ENCODE measurements at places on chromosomes 4 and X.

DNA sequence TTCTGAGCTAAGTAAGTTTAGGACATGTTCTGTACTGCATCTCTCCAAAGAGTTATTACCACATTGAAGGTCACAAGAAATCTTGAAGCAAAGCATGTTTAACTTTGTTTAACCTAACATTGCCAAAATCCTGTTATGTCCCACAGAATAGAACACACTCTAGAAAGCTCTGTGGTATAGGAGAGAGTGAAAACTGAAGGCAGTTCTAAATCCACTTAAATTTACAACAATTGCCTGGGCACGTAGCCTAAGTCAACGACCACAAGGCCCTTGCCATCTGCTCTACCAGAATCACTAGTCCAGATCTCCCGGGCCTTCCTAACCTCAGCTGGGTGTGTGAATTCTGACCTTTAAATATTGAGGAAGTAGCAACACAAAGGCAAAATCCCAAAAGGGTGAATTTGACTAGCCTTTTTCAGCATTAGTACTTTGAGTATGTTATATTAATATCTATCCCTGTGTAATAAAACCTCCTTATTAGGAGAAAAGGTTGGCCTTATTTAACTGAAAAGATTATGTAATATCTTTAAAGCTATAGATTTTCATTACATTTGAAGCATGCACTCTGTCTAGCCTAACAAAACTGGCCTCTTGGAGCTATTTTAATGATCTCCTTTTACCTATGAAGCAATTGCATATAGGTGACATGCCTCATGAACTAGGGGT lies 4.5 kb upstream of the MAML3 start:
- DNase-seq, result no peak

DNA sequence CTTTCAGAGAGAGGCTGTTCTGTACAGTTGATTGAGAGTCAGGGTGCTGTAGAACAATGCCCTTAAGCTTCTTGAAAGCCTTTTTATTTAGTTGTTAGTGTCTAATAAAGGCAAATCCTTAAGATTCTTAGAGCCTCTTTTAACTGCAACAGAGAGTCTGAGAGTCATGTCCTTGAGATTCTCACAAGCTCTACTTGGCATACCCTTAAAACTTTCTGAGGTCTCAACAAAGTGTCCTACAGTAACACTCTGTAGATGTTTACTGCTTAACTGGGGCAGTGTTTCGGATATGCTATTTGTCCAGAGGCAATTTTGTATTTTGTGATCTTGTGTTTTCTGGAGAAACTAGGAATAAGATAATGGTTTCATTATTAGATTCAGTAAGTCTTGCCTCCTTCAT lies 209.7 kb downstream of the ARHGAP24 start:
- no peak for DNase-seq

- no peak for DNase-seq
Measured at GRCh38 chrX:77755561-77755960, 30.5 kb downstream of the ATRX start.

DNA sequence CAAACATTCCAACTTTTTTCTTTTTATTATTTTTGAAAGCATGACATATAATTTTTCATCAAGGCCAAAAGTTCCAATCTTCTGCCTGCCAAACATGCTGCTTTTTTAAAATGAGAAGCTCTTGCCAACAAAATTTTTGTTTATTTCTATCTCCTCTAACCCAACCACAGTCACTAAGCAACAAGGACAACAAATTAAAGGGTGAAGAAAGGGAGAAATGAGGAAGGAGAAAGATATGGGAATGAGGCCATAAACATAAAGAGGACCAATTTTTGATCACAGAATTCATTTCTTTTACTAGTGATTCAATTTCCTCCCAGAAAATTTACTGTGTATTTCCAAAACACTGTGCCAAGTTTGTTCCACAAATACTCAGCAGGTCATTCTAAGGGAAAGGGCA lies 537.0 kb upstream of the DIAPH2 start:
- no peak for DNase-seq

DNA sequence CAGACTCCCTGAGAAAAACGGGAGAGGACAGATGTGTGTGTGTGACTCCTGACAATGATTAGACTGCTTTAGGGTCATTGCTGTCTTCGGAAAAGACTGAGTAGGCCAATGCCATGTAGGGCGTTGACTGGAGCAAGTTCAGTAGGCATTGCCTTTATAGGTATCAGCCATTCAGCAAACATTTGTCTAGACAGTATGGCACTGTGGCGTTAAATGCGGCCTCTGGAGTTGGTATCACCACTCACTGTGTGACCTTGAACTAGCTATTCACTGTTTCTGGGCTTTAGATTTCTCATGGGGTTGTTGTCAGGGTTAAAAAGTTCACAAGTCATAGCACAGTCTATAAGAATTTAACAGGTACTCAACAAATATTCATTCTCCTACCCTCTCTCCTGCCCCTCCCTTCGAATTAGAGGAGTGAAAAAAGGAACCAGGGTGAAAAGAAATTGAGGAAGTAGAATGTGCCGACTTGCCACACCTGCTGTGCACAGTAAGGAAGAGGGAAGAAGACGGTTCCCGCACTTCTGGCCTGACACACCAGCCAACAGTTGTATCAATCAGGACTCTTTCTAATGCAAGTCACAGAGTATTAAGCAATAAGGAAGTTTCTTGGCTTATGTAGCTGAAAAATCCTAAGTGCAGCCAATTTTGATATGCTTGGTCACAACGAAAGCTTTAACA lies 83.2 kb upstream of the PLAC8 start:
- DNase-seq, result no peak

DNA sequence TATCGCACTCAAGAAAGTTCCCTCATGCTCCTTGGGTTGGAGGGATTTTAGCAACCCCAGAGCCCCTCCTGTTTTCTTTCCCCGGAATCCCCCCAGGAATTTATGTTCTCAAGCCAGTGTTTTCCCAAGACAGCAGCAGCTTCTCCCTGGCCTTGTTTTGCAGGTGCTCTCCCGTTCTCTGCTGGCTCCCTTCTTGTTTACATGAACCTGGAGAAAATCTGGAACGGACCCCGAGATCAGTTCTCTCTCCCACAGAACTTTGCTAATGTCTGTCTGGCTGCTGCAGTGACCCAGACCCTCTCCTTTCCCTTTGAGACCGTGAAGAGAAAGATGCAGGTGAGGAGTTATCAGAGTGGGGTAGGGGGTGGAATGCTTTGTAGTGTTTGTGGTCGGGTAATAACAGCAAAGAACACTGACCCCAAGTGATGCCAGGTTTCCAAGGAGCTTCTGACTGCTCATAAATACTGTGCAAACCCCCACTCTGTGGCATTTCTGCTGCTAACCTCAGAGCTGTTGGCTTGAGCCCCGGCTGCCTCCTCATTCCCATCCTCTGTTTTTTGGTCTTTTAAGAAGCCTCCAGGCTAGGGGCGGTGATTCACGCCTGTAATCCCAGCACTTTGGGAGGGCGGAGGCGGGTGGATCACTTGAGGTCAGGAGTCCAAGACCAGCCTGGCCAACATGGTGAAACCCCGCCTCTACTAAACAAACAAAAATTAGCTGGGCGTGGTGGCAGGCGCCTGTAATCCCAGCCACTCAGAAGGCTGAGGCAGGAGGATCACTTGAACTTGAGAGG lies 11.1 kb downstream of the SLC25A43 start:
- DNase-seq, result peak; percentile 57

DNA sequence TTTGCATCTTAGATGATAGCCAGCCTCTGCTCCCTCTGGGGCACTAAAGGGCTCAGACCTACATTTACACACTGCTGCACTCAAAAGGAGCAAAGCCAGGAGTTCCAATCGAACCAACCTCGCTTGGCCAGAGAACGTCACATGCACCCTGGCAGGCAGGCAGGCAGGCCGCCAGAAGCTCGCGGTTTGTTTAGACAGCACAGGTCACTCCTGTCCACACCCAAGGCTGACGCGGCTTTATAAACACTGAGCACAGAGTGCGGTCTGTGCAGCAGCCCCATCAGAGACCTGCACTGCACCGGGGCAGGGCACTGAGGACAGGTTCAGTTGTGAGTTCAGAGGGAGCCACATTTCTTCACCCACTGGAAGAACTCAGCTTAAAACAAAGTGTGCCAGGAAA lies 143.9 kb downstream of the BCOR start:
- peak; percentile 45 for DNase-seq

DNA sequence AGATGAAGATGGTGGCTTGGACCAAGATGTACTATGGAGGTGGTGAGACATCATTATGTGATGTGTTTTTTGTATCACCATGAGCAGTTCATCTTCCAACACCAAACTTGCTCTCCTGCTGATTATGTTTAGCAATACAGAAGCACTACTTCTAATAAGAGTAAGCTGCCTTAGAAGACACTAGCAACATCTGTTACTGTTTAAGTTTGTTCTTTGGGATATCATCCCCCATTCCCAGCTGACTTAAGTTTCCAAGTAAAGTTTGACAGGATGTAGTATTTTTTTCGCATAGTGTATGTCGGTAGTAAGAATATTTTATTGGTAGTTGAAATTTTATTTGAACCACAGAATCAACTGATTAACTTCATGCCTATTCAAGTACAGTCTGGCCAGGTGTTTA lies 123.5 kb upstream of the BMPR1B start:
- peak; percentile 83 for DNase-seq

DNA sequence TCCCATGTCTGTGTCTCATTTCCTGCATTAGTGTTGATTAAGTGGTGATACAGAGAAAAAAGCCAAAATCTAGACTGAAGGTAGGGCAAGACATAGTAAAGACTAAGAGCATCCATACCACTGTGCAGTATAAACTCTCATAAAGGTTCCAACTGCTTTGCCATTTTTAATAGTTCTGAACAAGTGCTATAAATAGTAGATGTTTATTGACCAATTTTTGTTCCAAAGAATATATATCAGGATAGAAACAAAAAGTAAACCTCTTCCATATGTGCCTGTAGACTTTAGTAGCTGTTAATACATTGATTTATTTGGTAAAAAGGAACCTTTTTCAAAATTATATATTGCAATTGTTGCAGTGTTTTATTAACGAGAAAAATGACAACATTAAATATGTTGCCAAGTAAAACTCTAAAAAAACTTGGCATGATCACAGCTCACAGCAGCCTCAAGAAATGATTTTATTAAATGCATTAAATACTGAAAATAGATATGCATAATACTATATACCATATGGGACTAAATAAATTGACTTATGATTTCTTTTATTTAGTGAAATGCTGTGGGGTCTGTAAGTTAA lies 22.3 kb upstream of the AASDH start:
- no peak for DNase-seq

DNA sequence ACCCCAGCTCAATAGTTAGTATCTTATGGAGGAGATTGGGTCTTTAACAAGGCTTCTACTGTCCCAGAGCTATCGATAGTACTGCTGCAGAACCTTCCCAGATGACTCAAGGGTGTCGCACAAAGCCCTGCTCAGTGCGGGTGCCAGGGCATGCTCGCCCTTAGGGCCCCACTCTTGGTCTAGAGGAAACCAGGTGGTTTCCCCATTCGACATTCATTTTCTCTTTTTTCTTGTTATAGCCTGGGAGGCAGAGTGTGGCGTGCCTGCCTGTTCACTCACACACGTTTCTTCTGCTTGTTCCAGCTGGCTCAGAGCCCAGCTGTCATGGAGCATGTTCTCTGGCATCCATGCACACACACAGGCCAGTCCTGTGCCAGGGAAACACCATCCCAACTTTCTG lies 144.5 kb downstream of the SMIM20 start:
- DNase-seq, result peak; percentile 26

- no peak for DNase-seq
Measured at GRCh38 chr4:120855307-120856001, 67.1 kb downstream of the PRDM5 start.

- no peak for DNase-seq
Measured at GRCh38 chr4:9143421-9144080, 26.7 kb upstream of the FAM90A26 start.

DNA sequence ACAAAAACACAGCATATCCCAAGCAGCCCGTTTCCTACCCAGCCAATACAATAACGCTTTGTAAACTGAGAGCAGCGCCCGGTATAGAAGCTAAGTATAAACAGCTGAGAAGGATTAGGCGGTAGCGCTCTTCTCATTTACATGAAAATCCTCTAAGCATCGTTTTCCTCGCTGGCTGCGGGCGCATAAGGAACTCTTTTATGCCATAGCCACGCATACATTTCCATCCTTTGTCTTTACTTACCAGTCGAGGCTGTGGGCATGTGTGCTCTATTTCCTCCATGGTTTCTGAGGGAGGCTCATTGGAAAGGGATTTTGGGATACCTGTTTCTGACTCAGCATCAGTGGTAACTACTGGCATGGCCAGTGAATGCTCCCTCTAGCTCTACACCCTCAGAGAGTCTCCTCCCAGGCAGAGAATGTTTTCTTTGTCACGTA lies 383 bp downstream of the PCYT1B start:
- peak; percentile 9 for DNase-seq

GRCh38 chr4:47551682-47552081 lies 66.6 kb downstream of the ATP10D start:
- peak; percentile 74 for DNase-seq

DNA sequence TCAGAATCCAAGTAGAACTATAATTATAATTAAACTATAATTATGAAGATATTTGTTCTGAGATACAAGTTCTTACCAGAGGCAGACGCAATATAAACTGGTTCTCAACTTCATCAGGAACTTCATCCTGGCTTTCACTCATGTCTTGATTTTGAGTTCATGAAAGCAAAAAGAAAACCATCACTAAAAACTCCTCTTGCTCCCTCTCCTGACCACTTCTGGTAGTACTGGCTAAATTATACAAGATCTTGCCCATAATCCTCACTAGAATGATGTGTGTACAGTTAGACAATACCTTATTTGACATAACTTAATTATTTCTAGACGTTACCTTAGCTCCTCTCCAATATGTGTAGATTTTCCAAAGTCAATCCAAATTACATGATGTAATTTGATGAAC lies 3.7 kb downstream of the TAF7L start:
- DNase-seq, result peak; percentile 40

DNA sequence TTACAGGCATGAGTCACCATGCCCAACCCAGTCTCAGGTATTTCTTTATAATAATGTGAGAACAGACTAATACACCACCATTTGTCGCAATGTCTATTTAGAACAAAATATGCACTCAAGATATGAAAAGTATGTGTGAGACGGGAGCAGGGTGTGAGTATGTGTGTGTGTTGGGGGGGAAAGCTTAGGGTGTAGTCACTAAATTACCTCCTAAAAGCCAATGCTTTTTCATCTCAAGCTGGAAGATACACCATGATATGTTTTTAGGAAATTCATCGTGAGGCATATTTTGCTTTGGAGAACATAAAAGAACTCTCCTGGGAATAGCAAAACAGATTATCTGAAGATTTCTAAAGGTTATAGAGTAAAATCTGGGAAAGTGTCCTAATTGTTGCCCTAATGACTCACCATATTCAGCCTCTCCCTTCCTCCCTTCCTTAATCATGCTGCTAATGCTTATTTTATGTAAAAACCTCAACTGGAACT lies 262.7 kb downstream of the PDHA2 start:
- DNase-seq, result peak; percentile 15

Measured in fibroblast of skin of right biceps (primary cell).